ENCODE measurements at places on chromosomes 16 and 17.

DNA sequence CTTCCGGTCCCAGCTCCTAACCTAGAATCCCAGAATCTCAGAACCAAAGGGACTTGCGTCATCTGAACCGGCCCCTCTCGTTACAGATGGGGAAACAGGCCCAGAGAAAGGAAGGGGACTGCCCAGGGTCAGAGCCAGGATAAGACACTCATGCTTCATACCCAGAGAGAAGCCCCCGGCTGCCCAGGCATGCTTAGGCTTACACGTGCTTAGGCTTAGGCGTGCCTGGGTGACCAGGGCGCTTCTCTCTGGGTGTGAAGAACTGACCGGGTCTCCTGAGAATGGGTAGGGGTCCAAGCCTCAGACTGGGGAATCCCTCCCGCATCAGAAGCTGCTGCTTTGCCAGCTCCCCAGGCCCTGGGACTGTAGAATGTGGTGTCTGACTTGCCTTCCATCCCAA is 29.9 kb upstream of the DNAI2 start:
- DNase-seq = no peak

- no peak for DNase-seq
These were observed 472.0 kb downstream of the WWOX start for GRCh38 chr16:78571434-78571833.

DNA sequence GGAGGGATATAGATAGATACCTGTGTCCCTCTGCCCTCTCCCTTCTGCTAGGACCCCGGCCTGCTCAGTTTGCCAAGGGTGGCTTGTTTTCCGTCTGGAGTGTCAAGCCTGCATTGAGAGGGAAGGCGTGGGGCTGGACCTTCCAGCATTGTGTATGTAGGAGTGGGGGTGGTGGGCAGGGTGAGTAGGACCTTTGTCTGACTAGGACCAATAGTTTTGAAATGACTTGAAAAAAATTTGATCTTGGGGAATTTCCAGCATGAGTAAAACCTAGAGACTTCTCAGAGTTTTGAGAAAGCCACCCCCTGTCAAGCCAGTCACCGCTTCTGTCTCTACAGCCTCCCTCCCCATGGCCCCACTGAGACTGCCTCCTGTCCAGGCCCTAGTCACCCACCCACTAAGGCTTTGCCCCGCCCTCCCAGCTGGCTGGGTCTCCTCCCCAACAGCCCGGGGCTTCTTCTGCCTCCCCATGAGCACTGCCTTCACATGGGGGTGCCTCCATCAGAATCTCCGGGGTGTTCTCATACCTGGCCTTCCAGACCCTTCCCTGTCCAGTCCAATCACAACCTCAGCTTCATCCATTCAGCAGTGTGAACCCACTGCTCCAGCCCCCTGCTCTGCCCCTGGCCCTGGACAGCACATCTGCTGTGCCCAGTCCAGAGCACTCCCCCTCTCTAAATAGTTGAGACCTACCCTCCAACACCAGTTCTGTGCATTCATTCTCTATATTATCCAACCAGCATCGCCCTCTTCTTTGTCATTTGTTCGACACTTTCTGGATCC is 207.0 kb downstream of the MSI2 start:
- DNase-seq = peak; percentile 80

- peak; percentile 74 for DNase-seq
These were observed 394.0 kb downstream of the CA10 start for GRCh38 chr17:51764387-51764971.

DNA sequence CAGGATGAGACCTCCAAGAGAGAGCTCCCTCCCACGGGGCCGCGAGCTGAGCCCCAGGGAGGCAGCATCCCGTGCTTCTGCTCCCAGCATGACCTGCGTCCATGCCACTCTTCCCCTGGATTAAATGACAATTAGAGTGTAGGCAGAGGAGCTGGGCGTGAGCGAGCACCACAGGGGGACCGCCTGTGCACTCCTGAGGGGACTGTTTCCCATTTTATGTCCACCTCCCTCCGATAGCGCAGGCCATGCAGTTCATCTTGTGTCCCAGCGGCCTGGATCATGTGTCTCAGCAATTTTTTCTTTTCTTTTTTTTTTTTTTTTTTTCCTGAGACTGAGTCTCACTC is 5.8 kb upstream of the IL17C start:
- DNase-seq = no peak

GRCh38 chr17:43673516-43674323 is 12.0 kb upstream of the MEOX1 start:
- peak; percentile 75 for DNase-seq

- DNase-seq = peak; percentile 96
These were observed 36.6 kb downstream of the ARHGAP23 start for GRCh38 chr17:38464723-38465390.

DNA sequence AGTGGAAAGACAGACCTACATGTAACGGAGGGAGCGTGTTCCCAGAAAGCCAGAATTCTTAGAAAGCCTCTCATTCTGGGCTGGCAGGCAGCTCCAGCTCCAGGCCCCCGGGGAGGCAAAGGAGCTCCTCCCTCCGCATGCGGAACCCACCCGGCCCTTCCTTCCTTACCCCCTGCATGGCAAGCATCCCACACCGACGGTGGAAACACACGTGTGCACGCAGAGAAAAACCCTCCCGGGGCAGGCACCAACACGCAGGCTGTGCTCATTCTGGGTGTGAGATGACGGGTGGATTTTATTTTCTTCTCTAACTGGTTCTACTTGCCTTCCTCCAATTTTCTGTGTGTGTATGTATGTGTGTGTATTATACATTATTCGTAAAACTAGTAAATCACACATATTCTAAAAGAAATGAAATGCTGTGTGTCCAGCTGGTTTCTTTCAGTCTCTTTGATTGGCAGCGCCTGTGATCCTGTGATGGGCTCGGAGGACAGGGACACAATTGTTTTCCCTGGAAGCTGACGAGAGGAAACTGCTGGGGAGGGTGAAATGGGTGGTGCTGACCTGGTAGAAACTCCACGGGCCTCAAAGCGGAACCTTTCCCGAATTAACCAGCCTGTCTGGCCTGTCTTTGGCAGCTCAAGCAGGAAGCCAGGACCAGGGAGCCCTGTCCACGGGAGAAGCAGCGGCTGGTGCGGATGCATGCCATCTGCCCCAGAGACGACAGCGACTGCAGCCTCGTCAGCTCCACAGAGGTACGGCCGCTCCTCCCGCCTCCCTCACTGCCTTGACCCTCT is 22.2 kb downstream of the CARD14 start:
- DNase-seq = no peak

- no peak for DNase-seq
These were observed 2.3 kb downstream of the NGFR start for GRCh38 chr17:49497148-49498028.

DNA sequence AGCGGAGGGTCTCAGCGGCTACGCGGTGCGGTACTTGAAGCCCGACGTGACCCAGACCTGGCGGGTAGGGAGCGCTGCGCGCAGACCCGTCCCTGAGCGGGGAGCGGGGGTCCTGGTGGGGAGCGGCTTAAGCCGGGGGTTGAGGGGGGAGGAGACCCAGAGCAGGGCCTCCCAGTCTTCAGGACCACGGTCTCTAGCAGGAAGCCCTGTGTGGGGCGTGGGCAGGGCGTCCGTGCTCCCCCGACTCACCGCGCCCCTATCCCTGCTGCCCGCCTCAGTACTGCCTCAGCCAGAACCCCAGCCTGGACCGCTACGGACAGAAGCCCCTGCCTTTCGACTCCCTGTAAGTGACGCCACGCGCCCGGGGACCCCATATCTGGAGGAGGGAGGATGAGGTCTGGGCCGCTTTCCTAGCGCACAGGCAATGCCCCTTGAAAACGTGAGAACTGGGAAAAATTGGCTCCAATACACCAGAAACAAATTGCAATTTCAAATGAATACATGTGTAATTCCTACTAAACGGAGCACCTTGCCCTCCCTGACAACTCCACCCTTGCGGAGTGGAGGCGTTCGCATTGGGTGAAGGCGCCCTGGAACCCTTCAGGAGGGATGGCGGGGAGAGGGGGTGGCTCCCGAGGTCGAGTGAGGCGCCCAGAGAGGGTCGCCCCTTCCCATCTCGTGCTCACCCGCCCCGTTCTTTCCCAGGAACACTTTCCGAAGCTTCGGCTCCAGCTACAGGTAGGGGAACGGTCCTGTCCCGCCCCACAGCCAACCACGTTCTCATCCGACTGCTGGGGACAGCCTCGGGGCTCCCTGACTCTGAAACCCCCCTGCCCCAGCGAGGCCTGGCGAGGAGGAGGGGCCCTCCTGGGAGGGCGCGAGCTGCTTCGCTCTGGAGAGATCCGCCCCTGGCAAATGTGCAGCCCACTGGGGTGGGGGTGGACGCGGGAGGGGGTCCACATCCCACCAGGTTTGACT is 14.6 kb upstream of the CNGB1 start:
- DNase-seq = no peak

- no peak for DNase-seq
These were observed 47.1 kb upstream of the TEKT3 start for GRCh38 chr17:15388356-15389041.

- no peak for DNase-seq
These were observed 157.6 kb downstream of the SLC39A11 start for GRCh38 chr17:72934927-72935326.

- no peak for DNase-seq
These were observed 120.3 kb downstream of the CHD9 start for GRCh38 chr16:53175118-53175517.

- no peak for DNase-seq
These were observed 14.8 kb downstream of the VASN start for GRCh38 chr16:4386451-4386805.

GRCh38 chr17:74082886-74083285 is 120.6 kb upstream of the RPL38 start:
- no peak for DNase-seq

DNA sequence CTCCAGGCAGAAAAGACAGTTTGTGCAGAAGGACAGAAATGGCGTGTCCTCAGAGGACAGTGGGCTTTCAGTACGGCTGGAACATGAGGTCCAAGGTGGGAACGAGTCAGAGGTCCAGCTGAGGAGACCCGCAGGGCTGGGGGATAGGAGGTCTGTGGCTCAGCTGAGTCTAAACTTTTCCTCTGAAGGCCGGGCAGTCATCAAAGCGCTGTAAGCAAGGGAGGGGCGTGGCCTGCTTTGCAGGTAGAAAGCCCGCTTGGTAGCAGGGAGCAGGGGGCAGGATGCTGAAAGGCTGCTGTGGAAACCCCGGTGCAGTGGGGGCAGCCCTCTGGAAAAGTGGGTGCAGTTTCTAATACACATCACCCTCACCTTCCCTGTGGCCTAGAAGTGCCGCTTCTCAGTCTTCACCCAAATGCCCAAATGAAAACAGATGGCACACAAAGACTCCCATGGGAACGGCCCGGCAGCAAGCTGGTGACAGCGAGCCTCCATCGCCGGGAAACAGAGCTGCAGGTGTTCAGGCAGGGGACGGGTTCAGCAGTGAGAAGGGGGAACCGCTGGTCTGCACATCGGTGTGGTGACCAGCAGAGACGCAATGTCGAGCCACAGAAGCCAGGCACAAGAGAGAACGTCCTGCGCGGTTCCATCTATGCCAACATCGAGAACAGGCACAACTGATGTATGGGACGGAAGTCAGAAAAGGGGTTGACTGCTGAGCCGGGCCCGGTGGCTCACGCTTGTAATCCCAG is 12.2 kb upstream of the OSGIN1 start:
- no peak for DNase-seq

DNA sequence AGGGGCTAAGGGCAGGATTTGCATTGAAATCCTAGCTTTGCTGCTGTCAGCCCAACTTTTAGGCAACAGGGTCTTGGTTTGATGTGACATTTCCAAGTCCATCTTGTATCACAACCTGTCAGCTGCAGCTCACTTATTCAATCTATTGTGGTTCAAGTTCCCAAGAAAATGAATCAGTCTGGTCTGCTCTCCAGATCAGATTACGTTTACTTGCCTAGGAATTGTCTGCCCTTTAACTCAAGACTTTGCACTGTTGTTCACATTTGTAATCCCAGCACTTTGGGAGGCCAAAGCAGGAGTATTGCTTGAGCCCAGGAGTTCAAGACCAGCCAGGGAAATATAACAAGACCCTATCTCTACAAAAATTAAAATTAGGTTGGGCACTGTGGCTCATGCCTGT is 10.0 kb downstream of the STX4 start:
- DNase-seq = no peak

GRCh38 chr17:50604513-50604912 is 30.2 kb upstream of the ABCC3 start:
- DNase-seq = peak; percentile 46

DNA sequence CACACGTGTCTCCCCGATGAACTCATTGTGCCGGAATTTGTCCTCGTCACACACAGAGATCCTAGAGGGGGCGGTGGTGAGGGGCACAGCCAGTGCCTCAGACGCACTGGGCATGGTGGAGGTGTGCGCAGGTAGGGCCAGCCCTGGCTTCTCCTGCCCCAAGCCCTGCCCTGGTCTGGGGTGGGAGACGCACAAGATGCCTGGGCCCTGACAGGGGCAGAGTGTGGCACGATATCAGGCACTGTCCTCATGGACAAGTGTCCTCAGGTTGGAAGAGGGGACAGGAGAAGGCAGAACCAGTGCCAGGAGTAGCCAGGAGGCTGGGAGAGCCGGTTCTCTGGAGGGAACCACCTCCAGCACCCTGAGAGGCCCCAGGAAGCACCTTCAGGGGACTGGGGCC is 20.0 kb downstream of the DOC2B start:
- DNase-seq = no peak

GRCh38 chr16:65624666-65625065 is 502.8 kb upstream of the CDH11 start:
- peak; percentile 11 for DNase-seq

- peak; percentile 33 for DNase-seq
These were observed 31.6 kb downstream of the PHKB start for GRCh38 chr16:47492428-47493377.

- DNase-seq = no peak
These were observed 575.5 kb upstream of the C16orf82 start for GRCh38 chr16:26491101-26491670.

- peak; percentile 83 for DNase-seq
These were observed 5.1 kb downstream of the CLEC16A start for GRCh38 chr16:10949424-10949970.

DNA sequence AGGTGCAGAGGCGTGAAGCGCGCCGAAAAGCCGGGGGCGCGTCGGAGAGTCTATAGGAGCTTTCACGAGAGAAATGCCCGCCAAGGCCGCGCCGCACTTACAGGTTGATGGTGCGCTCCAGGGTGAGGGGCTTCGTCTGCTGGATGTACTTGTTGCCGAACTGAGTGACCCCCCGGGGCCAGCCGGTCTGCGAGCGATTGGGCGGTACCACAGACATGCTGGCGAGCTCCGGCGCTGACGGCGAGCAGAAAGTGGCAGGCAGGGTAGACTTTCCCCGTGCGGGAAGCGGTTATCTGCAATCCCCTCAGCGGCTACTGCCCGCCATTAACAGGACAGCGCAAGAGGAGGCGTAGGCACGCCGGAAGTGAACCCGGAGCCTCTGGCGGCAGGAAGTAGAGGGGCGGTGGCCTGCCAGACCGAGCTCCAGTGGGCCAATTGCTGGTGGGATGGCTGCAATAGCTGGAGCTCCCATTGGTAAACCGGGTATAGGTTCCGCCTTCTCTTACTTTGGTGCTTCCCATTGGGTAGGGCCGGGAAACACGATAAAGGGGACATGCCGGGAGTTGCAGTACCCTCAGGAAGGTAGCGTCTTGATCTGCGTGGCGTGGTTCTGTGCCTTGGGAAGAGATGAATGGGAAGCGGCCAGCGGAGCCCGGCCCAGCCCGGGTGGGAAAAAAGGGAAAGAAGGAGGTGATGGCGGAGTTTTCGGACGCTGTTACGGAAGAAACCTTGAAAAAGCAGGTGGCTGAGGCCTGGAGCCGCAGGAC is at the start of the genes NUDT21 and OGFOD1:
NUDT21 (minus strand) TSS at position 347 of the 767 bp plus-strand sequence; CDS start at position 217, 130 bp downstream.
OGFOD1 (plus strand) TSS at position 569 of the 767 bp plus-strand sequence; CDS start at position 628, 59 bp downstream.
- DNase-seq = peak; percentile 99

Data from choroid plexus epithelial cell (primary cell).